ENCODE measurements at places on chromosomes 12 and 14.

GRCh38 chr12:67927324-67927723 is 61.9 kb upstream of the IFNG-AS1 start:
- DNase-seq, result no peak

DNA sequence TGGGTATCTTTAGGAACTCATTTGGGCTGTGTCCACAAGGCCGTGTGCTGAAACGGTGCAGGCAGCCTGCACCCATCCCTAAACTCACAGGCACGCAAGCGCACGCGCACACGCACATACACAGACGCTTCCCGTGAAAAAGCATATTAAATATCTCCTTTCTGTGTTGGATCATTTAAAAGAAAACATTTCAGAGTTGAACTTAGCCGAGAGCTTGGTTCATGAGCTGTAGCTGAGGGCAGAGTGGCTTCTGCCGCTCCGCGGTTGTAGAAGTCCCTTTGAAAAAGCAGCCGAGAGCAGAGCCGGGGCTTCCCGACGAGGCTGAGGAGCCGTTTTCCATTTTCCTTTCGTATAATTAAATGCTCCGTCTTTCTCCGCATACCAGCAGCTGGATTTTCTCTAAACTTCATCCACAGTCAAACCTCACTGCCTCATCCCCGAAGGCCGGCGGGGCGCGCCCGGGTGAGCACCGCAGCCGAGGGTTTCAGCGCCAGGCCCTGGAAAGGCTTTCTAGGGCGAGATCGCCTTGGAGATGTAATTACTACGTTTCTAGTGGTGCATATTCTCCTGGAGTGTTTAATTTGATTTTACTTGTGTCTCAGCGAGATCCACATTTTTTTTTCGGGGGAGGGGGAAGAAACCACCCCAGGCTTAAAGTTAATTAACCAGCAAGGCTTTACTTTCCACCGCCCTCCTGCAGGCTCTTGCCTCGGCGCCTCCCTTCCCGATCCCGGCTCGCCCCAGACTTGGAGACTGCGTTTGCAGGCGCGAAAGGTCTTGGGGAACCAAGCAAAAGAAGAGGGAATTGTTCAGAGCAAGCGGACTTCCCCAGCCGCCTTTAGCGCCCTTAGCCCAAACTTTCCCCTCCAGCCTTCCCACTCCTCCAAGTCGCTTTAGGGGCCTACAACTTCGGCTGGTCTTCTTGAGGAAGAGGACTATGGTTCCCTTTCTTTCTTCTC is 3.0 kb upstream of the HOXC13 start:
- DNase-seq, result no peak

DNA sequence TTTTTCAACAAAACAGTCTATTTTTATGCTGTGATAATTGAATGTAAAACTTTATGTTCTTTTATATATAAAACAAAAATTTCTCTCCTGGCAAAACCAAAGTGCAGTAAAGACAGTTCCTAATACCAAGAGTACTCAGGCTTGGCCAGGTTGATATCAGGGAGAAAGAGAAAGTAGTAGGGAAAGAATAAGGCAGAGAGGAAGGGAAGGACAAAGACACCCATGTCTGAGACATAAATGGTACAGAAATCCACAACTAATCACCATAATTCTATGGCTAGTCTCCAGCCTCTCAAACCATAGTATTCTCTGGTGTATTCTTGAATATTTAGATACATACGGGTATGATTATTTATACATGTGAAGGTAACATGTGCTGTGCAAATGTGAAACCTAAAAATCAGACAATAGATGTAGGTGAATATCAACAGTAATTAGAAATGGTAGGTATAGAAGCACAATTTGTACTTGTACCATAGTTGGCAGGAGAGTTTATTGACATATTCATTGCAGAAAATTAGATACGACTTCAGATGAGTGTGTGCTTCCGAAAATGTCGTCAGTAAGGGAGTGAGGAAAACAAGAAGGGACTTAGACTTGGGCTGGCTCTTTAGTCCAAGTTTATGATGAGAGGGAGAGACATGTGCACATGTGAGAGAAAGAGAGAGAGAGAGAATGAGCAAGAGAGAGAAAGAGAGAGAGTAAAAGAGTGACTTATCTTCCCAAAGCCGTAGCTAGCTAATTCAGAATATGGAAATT is 230.8 kb upstream of the NPAS3 start:
- no peak for DNase-seq

- no peak for DNase-seq
Observed at GRCh38 chr12:14416658-14417057, 51.2 kb downstream of the ATF7IP start.

GRCh38 chr12:122875590-122876220 is 20.2 kb downstream of the VPS37B start:
- DNase-seq, result no peak

- no peak for DNase-seq
Observed at GRCh38 chr14:33930439-33930838, 20.4 kb downstream of the EGLN3 start.

- DNase-seq, result no peak
Observed at GRCh38 chr12:132065609-132066344, 78.3 kb downstream of the DDX51 start.

GRCh38 chr12:16636435-16637055 is 30.6 kb upstream of the LMO3 start:
- DNase-seq, result no peak

DNA sequence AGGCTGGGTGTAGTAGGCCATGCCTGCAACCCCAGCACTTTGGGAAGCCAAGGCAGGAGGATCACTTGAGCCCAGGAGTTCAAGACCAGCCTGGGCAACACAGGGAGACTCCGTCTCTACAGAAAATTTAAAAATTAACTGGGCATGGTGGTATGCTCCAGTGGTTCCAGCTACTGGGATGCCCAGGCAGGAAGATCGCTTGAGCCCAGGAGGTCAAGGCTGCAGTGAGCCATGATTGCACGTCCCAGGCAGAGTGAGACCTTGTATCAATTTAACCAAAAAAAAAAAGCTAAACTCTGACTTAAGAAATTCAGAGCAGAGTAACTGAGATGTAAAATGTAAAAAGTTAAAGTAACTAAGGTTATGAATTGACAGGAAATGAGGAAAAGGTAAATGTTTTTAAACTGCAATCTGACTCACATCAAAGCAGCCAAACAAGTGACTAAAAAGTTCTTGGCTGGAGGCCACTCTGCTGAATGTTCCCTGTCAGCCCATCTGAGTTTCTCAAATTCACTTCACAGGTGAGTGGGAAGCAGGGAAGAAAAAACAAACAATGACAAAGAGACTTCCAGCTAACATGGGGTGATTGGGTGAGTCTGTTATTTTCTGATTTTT is 21.3 kb downstream of the PRKD1 start:
- no peak for DNase-seq

GRCh38 chr14:63231766-63232165 is 27.5 kb downstream of the RHOJ start:
- no peak for DNase-seq

DNA sequence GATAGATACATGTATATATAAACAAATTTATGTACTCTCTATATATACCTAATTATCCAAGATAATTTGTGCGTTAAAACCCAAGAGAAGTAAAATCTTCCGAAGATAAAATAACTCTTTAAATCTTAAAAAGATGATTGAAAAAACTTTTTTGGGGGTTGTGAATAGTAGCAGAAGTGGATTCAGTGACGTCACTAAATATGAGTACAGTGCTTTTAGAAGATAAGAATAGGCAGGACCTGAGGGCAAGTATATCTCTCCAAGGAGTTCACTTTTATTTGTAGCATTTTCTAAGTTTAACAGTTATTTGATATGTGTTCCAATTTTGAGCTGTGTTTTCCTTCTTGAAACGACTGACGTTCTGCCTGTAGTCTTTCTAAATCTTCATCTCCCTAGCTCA is 319.8 kb downstream of the PPFIA2 start:
- no peak for DNase-seq

DNA sequence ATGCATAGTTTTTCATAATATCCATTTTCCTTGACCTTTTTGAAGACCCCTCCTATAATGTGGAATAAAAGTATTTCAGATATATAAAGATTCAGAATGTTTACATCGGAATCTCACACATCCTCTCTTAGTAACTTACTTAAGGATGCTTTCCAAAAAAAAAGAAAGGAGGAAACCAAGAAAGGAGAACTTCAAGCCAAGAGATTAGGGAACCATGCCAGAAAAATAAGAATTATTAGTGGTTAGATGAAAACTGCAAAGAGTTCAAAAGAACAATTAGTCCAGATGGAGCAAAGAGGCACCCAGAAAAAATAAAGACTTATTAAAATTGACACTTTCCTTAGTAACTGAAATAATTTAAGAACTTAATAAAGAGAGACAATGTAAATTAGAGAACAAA is 179.2 kb downstream of the DUSP6 start:
- no peak for DNase-seq

- no peak for DNase-seq
Observed at GRCh38 chr12:49542592-49543160, 3.8 kb downstream of the KCNH3 start.

DNA sequence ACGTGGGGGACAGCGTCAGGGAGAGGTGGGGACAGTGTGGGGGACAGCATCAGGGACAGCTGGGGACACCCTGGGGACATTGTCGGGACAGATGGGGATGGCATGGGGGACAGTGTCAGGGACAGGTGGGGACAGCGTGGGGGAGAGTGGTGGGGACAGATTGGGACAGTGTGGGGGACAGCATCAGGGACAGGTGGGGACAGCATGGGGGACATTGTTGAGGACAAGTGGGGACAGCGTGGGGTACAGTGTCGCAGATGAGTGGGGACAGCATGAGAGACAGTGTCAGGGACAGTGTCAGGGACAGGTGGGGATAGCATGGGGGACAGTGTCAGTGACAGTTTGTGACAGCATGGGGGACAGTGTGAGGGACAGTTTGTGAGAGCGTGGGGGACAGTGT is 240.9 kb downstream of the TMEM121 start:
- DNase-seq, result no peak

GRCh38 chr12:53065470-53065869 is 13.7 kb downstream of the SPRYD3 start:
- no peak for DNase-seq

DNA sequence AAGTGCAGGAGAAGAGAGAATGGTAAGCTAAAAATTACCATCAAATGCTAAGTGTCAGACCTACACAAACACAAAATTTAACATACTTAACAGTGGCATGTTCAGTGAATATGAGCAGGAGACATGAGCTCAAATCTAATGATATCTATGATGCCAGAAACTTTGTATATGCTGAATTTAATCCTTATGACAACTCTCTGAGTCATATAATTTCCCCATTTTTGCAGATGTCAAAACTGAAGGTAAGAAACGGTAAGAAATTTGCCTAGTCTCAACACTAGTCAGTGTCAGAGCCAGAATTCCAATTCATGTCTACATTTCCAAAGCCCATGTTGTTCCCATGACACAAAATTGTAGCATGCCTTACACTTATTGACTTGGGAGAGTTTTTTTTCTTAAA is 375.8 kb downstream of the APAF1 start:
- DNase-seq, result no peak

DNA sequence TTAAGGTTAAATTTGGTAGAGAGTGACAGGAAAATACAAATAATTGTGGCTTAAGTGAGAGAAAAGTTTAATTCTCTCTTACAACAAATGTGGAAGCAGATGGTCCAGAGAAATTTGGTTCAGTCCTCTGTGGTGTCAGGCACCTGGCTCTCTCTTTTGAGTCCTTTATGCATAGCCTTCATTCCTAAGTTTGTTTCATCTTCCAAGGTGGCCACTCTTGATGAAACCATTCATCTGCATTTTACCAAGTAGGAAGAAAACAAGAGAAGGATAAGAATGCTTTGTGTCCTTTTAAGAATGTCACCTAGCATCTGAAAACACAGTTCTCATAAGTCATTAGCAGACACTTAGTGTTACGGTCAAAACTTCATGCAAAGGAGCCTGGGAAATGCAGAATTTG is 442.5 kb downstream of the CCER1 start:
- no peak for DNase-seq

DNA sequence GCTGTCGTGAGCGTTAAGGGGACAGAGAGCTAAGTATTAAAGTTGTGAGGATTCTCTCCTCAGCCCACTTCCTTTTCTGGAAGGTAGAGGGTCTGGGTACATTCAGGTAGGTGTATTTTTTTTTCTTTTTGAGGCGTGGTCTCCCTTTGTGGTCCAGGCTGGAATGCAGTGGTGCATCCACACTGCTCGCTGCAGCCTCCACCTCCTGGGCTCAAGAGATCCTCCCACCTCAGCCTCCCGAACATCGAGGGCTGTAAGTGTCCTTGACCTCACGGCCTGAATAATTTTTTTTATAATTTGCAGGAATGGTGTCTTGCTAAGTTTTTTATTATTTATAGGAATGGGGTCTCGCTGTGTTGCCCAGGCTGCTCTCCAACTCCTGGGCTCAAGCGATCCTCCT is 1.4 kb downstream of the PUS1 start:
- no peak for DNase-seq

- DNase-seq, result no peak
Observed at GRCh38 chr14:83470466-83470865, 1936.8 kb upstream of the SEL1L start.

DNA sequence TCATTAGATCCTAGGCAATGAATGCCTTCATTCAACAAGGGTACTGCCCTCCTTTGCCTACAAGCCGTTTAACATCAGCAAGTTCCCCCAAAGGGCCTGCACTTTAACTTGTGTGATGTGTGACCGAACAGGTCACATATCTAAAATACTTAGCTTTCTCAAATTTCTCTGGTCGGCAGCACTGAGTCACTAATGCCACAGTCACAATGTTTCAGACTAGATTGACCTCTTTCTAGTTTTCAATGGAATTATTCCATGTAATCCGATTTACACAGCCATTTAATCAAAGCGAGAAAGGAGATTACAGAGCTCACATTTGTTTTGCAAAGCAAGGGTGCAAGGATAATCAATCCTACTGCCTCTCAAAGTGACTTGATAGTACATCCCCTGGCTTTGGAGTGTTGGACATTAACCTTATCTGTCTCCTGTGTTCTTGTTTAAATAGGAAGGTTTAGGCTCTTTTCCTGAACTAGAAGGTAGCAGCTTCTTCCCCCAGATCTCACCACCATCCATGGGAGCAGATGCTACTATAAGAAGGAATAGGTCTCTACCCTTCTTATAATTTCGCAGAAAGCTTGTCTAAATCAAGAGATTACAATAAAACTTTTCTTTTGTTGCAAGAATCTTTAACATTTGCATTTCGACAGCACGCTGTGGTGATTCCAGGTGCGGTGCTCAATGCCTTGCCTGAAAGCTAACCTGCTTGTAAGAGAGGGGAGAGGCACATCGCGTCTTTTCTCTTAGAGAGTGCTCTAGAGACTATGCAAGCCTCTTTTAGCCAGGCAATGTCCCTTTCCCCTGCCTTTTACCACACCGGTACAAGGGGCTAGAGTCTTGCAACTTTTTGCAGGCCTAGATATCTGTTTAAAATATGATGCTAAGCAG is 1.8 kb downstream of the KITLG start:
- no peak for DNase-seq

GRCh38 chr12:10170216-10170615 is 1.7 kb downstream of the OLR1 start:
- no peak for DNase-seq

DNA sequence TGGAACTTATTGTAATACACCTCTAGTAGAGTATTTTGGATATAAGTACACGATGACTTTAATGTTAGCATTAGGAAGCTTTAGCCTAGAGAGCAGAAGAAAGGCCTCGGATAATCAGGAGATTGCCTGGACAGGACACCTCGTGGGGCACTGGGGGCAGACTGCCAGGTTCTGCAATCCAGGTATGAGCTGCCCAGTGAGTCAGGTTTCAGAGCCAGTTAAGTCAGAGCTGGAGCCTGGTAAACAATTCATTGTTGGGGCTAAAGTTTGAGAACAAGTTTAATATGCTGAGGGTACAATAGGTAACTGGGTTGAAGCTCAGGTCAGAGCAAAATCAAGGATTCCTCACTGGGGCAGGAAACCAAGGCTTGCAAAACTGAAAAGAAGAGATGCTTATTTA is 107.4 kb downstream of the RERGL start:
- DNase-seq, result no peak
